ENCODE measurements at places on chromosomes 5 and 9.

DNA sequence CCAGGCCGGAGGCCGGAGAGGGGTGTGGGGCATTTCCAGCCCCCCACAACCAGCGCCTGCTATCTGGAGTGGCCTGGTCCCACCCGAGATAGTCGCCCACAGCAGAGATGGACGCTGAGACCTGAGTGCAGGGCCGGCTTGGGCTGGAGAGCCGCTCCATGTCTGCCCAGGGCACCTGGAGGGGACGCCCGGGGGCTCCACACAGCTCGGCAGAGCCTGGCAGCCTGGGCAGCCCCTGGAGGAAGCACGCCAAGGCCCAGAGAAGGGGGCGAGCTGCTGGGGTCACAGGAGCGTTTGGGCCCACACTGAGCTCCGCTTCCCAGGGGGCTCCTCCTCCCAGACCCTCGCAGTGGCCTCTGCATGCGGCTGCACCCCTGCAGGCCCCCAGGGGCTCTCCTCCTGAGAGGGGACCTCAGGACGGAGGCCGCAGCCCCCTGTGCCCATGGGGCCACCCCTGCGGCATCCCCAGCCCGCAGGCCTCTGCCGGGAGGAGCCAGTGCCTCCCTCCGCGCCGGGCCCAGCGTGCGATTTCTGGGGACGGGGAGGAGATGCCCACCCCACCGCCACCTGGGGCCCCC lies 42.2 kb upstream of the EGFL7 start:
- DNase-seq, result no peak

GRCh38 chr5:128259607-128260021 lies 176.0 kb downstream of the SLC12A2 start:
- DNase-seq, result no peak

DNA sequence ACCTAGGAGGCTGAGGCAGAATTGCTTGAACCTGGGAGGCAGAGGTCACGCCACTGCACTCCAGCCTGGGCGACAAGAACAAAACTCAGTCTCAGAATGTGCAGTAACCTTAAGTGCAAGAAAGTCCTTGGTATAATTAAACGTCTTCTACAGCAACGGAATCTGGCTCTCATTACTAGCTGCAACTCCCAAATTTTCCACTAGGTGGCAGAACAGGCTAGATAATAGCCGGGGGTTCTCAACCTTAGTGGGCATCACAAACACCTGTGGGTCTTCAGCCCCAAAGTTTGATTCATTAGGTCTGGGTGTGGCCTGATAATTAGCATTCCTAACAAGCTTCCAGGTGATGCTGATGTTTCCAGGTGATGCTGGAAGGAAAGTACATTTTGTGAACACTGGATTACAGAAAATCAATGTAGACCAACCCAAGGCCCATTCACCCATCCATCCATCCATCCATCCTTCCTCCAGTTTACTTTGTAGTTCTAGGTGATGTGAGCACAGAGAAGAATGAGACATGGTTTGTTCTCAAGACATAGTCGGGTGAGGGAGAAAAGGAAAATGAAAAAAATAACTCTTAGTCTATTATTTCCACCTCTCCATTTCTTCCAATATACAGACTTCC lies 37.3 kb downstream of the FBXW2 start:
- DNase-seq, result peak; percentile 66

GRCh38 chr9:74570879-74571512 lies 73.9 kb downstream of the RORB start:
- DNase-seq, result no peak

- no peak for DNase-seq
These were observed 778.9 kb upstream of the ZNF608 start for GRCh38 chr5:125525356-125525755.

- DNase-seq, result no peak
These were observed 4.1 kb upstream of the ASPN start for GRCh38 chr9:92486371-92486770.
